Left lung (tissue), 14 donors: ENCODE measurements at places on chromosomes 11 and 22. TPM values are rescaled to one million over a fixed set of nuclear protein-coding genes. Genes with fewer than 3 reads are reported as not detected.

DNA sequence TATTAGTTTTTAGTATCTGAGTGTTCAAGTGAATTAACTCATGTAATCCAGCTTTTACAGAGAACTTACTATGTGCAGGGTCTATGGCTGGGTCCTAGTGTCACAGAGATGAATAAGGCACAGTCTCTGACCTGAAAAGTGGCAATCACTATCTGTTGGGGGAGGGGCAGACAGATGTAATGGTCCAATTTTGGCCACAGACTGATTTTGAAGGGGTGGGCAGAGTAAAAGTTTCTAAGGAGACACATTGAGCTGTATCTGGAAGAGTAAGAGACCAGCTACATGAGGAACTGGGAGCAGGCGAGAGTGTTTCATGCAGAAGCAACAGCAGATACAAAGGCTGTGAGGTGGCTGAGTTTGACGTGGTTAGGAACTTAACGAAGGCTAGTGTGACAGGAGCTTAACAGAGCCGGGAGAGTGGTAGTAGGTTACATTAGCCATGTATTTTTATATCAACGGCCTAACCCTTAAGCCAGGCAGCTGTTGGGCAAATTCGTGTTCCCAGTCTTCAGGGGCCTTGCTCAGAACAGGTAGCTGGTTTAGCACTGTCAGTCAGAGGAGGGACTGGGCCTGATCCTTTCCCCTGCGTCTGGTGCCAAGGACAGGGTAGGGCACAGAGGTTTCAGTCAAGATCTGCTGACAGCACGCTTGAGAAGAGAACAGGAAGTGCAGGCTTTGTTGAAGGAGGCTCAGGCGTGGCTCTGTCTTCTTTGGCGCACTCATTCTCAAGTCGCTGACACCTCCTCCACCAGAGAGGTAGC is 1.4 kb upstream of the STIM1 start:
- peak; percentile 64 for DNase-seq

GRCh38 chr11:66314561-66315497 is 2.0 kb downstream of the CD248 start:
- DNase-seq = no peak

GRCh38 chr22:21450320-21450831 is 16.8 kb upstream of the TMEM191C start:
- no peak for DNase-seq

DNA sequence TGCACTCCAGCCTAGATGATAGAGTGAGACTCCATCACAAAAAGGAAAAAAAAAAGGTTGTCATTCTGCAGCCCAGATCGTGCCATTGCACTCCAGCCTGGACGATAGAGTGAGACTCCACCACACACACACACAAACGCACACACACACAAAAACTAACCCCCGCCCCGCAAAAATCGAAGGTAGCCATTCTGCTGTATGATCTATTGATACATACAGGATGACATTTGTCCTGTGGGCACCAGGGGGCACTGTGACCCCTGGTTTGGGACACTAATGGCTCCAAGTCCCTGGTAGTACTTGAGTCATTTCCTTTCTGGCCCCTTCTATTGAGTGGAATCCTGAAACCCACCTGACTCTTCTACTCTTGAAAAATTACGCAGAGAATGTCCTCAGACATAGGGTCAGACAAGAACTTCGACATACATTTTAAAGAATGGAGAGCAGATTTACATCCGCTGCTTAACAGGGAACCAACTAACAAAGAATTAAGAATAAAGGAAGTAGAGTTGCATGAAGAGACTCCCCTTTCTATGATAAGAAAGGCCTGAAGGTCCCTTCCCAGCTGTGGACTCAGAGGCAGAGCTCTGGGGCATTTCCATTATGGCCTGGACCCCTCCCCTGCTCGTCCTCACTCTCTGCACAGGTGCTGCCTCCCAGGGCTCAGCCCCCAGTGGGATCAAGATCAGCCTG is 35.0 kb upstream of the PRAME start:
- peak; percentile 51 for DNase-seq

DNA sequence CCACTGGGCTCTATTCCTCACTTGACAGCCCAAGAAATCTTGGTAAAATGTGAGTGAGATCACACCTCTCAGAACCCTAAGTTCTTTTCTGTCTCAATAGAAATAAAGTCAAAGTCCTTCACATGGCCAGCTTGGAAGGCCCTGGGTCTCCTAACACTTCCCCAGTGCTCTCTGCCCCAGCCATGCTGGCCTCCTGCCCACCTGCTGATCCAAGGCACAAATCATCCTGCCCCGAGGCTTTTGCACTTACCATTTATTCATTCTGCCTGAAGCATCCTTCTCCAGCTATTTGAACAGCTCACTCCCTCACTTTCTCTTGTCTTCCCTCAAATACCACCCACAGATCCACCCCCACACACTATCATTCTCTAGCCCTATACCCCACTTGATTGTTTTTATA is 26.4 kb downstream of the ISX start:
- no peak for DNase-seq

DNA sequence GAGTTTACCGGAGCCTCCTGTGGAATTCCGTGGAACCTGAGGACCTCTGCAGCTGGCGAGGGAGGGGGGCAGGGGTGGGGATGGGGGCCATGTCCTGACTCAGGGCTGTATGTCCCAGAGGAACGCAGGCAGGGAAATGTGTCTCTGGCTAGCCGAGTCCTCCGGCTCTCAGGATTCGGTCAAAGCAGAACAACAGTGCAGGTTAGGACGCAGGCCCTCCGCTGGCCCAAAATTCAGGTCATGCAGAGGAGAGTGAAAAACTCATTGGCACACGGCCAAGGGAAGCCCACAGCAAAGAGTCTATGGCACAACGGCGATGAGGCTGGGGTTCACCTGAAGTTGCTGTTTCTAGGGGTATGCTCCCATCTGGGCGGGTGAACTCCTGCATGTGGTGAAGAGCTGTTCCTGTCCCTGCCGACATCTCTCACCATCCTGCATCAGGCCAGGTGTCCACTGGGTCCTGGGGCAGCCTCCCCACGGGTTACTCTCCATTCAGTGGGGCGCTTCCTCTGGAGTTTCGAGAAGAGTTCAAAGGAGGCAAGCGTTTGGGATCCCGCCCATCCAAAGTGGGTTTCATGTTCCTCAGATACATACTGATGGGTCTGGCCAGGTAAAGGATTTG is 1055.3 kb downstream of the BRD1 start:
- no peak for DNase-seq

- no peak for DNase-seq
Measured at GRCh38 chr11:42462558-42463310, 849.1 kb upstream of the API5 start.

DNA sequence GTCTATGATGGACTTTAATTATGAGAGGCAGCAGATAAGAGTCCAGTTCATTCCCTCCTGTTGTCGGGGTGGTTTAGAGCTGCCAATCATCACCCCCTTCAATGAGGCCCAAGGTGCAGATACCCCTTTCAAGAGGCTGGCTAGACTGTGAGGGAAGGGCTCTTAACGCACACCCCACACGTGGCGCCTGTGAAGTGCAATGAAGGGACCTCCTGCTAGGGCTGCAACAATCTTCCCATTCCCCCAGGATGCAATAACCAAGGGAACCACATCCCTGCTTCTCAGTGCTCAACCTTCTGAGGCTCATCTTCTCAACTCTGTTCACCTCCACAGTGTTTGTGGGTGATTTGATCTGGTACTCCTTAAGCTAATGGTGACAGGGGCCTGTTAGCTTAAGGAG is 19.0 kb downstream of the TENM4 start:
- DNase-seq = no peak

DNA sequence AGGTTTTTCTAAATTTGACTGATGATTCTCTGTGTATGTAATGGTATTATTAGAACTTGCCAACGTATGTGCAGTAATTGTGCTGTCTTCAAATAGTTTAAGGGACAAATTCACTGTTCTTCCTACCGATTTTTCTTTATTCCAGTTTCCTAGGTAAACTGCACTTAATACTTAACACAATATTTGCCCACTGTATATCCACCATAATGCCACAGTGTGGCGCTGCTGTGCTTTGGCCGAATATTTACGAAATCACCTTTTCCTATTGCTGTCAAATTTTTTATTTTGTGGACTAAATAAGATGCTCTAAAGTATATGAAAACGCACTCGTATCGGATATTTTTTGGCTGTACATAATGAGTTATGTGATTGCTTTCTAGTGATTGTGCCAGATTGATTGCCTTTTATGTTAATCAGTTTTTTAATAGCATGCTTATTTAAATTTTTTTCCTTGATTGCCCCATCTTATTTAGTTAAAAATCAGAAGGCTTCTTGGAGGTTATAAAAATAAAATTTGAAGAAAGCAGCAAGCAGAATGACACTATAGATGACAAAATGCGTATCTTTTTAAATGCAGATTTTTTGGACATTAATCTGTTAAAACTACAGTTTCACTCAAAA is 10.5 kb downstream of the AASDHPPT start:
- DNase-seq = peak; percentile 36

DNA sequence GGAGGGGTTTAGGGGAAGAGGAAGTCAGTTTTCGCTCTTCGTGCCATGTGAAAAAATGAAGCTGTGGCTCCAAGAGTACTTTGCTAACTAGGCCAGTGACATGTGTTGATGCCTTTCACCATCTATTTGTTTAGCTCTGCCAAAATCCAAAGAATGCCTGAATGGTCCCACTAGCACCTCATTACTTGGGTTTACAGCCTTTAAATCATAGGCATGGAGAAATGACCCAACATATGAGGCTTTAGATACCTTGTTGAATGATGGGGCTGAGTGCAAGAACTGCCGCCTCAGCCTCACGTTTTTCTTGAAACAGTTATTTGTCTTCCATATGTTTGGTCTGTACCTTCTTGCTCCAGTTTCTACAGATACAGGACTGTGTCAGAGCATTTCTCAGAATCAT is 8.3 kb downstream of the RBM4 start:
- DNase-seq = no peak

DNA sequence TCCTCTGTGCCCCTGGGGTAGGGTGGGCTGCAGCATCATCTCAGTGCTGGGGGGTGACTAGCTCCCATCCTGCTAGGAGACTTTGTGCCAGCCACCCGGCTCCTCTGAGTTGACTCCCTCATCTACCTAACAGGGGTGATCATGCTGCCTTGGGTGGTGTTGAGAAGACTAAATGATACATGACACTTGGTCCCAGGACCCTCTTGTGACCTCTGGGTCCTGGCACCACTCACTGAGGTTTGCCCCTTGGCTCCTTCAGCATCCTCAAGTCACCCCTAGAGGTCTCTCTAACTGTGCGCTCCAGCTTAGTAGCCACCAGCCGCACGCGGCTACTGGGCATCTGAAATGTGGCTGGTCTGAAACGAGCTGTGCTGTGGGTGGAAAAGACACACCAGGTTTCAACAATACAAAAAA is 72.1 kb downstream of the LRRC32 start:
- DNase-seq = no peak

DNA sequence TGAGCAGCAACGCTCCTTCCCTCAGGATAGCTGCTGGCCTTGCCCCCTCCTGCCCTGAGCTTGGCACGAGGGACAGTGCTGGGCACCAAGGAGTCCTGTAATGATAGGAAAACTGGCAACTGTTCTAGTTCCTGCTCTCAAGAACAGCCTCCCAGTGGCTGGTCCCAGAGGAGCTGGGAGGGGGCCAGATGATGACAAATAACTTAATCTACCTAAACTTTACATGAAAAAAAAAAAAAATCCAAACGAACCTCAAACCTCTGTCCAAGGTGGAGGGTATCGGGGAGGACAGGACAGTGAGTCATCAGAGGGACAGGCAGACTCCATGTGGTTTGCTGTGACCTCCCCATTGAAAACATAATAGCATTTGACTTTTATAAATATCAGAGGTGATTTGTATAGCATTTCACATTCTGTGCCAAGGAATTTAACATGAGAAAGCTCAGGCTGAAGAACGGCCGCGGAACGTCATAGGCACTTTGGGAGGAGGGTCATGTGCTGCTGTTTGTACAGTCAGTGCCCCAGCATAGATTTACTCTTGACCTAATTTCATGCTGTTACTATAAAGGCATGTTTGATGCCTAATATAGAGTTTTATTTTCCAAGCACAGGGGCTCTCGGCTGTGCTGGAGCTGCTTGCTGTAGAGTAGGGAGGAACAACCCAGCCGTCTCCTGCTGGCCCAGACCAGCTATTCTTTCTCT is 98.2 kb upstream of the NNMT start:
- DNase-seq = peak; percentile 91

GRCh38 chr11:68724293-68724692 is 27.0 kb downstream of the TESMIN start:
- no peak for DNase-seq

- no peak for DNase-seq
Measured at GRCh38 chr11:65125197-65126056, 3.3 kb downstream of the MRPL49 start.

GRCh38 chr11:69947059-69947792 is 128.0 kb upstream of the FGF3 start:
- DNase-seq = no peak

GRCh38 chr11:69005183-69005630 is 7.8 kb downstream of the MRGPRF start:
- no peak for DNase-seq

RAB36 gene
- total RNA-seq = 10.0 TPM

NXPE4 gene
- not detected for total RNA-seq

ACRV1 gene
- not detected for total RNA-seq

KLHL35 gene
- total RNA-seq = 2.1 TPM

TBX10 gene
- not detected for total RNA-seq
